ENCODE measurements at places on chromosomes 5 and 9.
A peak's percentile ranks its signal among the peaks of the same experiment; 100 is the strongest.

- DNase-seq: peak; percentile 21
These were observed 2.1 kb downstream of the CCNO start for GRCh38 chr5:55231029-55231918.

DNA sequence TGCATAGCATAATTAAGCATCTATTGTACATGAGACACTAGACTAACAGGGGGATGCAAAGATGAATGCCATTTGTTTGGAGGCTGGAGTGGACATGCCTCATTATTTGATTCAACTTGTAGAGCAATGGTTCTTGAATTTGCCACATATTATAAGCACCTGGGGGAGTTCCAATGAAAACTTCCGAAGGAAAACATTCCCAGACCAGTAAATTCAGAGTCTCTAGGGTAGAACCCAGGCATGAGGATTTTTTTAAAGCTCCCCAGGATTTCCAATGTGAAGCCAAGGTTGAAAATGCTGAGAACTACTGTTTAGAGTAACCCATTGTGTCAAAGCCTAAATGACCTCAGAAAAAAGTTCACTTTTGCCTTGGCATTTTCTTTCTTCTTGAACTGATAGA, 93.9 kb upstream of the ITGA1 start:
- DNase-seq: no peak

DNA sequence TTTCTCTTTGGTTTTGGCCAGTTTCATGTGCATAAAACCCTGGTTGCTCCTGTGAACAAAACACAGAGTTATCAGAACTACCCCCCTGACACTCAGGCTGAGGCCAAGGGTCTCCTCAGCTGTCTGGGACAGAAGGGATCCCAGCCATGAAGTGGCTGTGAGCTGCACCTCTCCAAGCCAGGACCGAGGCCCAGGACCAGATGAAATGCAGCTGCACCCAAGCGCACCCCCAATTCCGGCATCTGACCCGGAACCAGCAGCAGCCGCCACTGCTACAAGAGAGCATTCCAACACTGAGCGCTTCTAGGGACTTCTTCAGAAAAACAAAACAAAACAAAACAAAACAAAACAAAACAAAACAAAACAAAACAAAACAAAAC, 16.0 kb upstream of the SLC25A51 start:
- no peak for DNase-seq

GRCh38 chr9:14031060-14031414, 282.9 kb downstream of the NFIB start:
- DNase-seq: no peak

DNA sequence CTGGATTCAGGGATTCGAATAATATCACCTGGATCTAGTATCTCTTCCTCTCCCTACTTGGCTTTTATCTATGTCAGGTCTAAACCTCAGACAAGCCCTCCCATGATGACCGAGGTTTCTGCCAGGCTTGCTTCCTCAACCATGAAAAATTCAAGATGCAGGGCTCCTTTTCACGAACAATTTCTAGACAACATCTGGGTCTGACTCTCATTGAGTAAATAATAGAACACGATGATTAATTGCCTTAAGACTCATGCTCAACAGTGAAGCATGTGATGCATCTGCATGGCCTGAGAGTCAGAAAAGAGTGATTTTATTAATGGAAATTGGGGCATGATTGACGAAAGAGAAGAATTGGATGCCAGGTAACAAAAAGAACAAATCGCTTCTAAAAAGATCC, 277.2 kb upstream of the ZNF608 start:
- DNase-seq: no peak

DNA sequence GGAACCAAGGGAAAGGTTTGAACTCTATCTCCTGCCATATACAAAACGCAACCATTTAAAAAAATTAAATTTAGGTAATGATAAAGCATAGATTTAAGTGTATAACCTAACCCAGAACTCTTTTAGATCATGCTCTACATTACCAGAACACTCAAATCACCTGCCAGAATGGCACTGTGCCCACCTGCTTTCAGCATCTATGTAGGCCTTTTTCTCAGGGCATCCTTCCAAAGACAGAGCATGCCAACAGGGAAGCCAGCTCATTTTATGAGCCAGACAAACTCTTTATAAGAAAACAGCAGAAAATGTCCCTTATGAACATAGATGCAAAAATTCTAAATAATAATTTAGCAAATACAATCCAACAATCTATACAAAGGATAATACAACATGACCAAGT, 47.9 kb upstream of the SMAD5 start:
- DNase-seq: no peak

- DNase-seq: peak; percentile 18
These were observed 500.0 kb downstream of the SPATA31D1 start for GRCh38 chr9:82488313-82489200.

- no peak for DNase-seq
These were observed 287.1 kb upstream of the CDH9 start for GRCh38 chr5:27325513-27325912.

DNA sequence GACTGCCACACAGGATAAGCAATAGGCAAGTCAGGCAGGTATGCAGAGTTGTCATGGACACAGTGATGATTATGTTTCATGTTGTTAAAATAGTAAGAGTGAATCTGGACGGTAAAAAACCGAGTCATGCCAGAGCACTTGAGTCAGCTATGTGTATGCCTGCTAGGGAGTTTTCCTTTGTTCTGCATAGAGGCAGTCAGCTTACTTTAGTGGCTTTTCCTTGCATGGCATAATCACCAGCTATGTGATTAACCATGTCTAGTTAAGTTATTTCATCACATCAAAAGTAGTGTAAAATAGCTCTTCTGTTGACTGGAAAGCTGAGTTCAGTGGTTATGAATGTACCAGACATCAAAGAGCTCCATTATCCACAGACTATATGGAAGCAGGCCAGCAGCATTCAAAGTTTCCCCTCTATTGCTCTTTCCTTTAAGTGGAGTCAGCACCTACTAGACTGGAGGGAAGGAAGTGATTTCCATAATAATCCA, 989.8 kb downstream of the TLE1 start:
- no peak for DNase-seq

DNA sequence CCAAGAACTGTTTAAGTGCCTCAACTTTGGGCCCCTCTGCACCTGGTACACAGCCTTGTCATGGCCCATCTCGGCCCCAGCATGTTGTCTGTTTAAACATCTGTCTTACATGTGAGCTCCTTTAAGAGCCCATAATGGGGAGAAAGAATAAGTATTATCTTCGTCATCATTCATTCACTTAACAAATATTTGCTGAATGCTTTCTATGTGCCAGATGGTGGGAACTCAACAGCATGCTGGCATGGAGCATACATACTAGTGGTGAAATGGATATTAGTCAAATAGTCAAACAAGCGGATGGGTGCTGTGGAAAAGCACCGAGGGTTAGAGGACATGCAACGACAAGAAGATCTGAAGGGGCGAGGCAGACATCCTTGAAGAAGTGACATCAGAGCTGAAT, 54.5 kb downstream of the GABBR2 start:
- peak; percentile 59 for DNase-seq

GRCh38 chr5:43370352-43370751, 41.8 kb downstream of the CCL28 start:
- no peak for DNase-seq

DNA sequence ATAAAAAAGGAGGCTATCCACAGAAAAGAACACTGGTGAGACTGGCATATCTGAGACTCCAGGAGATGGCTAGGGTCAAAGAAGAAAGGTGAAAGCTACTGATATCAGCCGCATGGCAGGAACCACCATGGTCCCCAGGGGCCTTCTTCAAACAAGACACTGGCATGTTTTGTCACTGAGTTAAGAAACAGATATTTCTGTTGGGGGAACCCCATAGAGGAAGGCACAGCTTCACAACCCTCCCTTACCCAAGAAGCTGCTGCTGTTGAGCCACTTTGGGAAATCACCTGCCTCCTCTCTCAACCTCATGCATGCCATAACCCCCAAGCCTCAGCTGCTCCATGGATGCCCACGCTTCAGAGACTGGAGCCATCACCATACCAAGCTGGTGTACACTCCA, 13.3 kb upstream of the BTNL3 start:
- DNase-seq: no peak

DNA sequence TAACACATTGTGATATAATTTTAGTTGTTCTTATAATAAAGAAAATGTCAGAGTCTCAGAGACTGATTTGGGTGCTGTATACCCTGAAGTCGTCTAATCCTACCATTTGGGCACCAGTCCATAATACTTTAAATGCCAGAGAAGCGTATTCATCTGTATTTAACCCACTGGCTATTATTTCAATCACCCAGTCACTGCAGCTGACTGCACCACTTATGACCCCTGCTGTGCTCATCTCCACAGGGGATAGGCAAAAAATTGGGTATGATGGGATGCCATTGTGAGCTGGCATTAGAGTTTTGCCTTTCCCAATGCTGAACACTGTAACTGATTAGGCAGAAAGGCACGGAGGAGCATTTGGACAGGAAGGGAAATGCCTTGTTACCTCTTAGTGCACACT, 599.7 kb downstream of the CAAP1 start:
- no peak for DNase-seq

DNA sequence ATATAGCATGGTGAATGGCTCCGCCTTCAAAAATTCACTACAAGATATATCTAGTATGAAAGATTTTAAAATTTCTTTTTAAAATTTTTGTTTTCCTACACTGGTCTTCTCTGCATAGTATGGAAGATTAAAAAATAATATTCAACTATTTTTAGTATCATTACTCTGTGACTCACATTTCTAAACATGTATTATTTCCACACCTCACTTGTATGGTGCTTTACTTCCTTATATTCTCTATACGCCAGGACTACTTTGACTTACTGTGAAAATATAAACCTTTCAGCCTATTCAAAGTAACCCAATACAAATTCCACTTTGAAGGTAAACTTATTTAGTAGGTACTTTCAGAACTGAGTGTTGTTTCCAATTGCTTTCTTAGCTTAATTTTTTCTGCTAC, 26.8 kb upstream of the TXNDC8 start:
- no peak for DNase-seq

DNA sequence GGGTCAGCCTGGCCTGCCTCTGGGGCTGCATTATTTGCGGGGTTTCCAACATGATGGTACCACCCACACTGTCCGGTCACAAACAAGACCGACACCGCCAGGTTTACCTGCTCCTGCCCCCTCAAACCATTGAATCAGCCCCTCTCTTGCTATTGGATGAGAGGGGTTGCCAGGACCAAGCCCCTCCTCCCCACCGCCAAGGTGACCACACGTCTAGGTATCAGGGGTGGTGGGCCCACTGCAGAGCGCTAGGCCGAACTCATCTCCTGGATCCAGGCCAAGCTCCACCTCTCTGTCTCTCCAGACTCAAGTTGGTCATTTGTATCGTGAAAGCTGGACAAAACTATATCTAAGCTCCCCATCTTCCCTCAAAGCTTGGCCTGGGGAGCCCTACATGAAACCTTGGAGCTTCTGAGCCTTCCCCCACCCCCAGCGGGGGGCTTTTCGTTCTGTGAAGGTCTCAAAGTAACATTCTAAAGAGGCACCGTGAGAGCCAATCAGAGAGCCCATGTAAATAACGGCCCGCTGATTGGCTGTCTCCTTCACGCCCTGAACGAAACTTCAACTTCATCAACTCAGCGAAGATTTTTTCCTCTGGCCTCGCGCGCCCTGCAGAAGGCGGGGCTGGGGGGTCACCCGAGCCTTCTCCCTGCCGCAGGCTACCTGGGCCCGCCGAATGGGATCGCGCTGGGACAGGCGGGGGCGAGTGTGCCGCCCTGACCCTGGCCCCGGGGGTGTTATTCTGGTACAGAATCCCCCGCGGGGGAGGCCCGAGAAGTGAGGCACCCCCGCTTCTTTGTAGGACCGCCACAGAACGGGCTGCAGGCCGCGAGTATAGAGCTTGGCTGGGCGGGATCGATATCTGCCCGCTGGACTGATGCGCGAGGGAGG, 49.6 kb upstream of the PSD2 start:
- peak; percentile 77 for DNase-seq

GRCh38 chr5:179290681-179291540, 54.4 kb downstream of the ADAMTS2 start:
- no peak for DNase-seq

DNA sequence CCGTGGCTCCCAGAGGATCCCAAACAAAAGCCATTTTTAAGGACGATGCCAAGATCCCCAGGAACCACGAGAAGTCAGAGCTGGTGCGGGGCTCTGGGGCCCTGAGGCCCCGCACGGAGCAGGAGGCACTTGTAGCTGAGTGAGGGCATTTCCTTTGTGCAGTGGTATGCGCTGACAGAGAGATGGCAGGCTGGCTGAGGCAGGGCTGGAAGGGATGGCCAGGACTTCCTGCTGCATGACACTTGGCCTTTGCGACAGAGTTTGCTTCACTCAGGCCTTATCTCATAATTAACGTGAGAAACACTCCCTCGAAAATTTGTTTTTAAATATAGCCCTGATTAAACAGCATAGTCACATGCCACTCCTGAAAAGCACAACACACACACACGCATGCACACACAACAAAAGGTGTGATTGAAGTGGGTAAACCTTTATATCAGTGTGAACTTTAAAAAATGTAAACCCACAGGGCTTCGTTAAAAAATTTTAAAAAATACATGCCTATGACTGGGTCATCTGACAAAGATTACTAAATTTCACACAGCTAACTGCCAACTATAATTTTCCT, 536.6 kb downstream of the PDE4D start:
- peak; percentile 5 for DNase-seq

DNA sequence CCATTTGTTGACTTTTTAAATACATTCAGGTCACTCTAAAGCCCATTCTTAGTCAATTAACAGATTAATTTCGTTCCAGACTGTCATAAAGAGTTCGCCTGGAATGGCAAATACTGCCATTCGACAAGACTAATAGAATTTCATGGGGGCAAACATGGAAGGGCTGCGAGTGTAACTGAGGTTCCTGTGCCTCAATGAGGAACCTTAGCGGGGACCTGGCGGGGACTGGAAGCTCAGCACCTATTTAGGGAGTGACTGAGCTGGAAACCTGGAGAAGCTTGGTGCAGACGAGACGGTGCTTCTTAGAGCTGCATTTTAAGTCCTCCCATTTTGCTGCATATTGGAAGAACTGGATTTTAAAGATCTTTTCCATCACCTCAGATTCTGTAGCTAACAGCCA, 3.4 kb downstream of the VCAN start:
- no peak for DNase-seq

DNA sequence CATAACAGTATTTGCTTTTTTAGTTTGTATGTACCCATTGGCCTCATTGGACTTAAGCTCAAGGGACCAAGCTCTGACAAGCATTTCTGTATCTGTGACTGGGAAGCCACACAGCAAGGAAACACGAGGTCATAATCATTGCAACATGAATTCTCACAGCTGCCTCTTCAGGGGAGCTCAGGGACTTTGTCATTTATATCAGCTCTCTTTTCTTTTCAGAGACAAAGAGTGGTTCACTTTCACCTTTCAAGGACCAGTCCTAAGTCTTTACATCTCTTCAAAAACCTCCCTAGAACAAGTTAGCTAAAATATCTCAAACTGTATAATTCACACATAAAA, 58.6 kb downstream of the ADAMTS12 start:
- DNase-seq: no peak

DNA sequence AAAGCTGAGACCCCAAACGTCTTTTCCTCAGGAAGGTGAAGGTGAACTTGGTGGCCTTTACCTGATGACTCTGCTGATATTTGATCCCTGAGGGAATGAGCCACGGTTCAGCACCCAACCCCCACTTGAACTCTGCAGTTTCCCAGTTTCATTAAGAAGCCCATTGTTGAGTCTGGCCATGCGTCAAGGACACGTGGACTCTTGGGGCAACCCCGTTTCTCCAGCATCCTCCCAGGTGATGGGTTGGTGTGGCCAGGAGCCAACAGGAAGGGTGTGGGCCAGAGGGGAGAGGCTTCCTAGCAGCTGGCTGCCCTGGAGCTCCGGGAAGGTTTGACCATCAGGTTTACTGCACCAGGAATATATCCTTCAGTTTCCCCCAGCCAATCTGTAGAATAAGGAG, 59.5 kb upstream of the GNE start:
- no peak for DNase-seq

- DNase-seq: no peak
These were observed 60.9 kb downstream of the DOCK2 start for GRCh38 chr5:169697976-169698375.
